ENCODE measurements at places on chromosomes 3 and 15. TPM values are rescaled to one million over a fixed set of nuclear protein-coding genes. Genes with fewer than 3 reads are reported as not detected.
A peak's percentile ranks its signal among the peaks of the same experiment; 100 is the strongest.

The SCG5 gene
- 9.2 TPM for total RNA-seq

The LRRC49 gene
- 18.5 TPM for total RNA-seq

The XCR1 gene
- total RNA-seq, result not detected

The HIGD2B gene
- total RNA-seq, result not detected

The RAD51 gene
- 9.2 TPM for total RNA-seq

The TEX55 gene
- not detected for total RNA-seq

The CACNA2D3 gene
- 2.5 TPM for total RNA-seq

DNA sequence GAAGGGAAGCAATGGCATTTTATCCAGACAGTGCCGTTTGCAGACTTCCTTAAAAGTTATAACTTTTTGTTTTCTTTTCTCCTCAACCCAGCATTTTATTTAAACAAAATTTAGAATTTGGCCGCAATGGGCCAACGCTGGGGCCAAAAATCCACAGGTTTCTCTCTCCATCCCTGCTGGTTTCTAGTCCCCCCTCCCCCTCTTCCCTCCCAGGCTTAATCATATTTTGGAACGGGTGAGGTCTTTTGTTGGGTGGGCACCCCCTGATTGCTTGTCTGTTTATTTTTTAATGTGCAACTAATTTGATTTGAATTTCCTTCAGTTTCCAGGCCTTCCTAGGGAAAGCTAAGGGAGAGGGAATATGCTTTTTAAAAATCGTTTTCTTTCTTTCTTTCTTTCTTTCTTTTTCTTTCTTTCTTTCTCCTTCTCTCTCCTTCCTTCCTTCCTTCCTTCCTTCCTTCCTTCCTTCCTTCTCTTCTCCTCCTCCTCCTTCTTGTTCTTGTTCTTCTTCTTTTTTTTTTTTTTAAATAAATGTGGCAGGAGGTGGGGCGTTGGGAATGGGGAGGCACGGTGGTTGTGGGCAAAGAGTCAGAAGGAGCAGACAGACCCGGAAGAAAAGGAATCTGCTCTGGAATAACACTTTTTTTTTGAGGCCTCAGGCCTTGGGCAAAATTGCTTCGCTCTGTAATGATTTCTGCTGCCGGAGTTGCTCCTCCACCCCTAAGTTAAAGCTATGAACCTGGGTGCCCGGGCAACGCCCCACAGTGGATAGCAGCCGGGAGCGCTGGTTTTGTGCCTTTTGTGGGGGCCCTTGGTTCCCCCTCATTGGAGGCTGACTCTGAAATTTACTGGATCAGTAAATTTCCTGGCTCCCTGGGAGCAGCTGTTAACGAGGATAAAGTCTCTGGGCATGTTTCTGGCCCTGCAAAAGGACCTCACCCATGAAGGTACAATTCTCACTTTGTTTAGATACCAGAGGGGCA, 1.9 kb downstream of the FNDC3B start:
- DNase-seq, result peak; percentile 74

- no peak for DNase-seq
Measured at GRCh38 chr15:101498717-101499480, 9.4 kb upstream of the PCSK6 start.

DNA sequence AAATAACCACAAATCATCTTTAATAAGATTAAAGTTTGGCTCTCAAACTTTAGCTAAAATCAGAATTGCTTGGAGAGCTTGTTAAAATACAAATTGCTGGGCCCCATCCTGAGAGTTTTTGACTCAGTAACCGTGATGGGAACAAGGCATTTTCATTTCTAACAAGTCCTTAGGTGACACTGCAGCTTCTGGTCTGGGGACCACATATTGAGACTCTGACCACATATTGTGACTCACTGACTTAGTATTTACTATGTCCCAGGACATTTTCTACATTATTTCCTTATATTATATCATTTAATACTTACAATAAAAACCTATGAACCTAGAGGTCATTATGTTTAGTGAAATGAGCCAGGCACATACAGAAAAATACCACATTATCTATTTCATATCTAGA, 164.5 kb downstream of the ZMAT3 start:
- DNase-seq, result no peak

DNA sequence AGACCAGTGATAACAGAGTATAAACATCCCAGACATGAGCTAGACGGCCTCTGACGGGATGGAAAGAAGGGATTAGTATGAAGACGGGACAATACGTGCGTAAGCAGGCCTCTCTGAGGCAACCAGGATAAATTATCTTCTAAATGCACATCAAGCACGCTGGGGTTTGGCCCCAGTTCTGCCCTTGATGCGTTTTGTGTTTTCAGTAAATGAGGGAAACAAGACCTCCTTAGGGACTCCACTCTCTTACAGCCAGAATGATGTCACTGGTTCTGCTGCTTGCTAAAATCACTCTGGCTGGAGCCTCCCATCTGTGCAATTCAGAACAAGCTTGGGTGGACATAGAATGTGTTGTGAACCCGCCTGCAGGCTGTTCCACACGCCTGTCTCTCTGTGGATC, 156.0 kb upstream of the MCTP2 start:
- peak; percentile 92 for DNase-seq

DNA sequence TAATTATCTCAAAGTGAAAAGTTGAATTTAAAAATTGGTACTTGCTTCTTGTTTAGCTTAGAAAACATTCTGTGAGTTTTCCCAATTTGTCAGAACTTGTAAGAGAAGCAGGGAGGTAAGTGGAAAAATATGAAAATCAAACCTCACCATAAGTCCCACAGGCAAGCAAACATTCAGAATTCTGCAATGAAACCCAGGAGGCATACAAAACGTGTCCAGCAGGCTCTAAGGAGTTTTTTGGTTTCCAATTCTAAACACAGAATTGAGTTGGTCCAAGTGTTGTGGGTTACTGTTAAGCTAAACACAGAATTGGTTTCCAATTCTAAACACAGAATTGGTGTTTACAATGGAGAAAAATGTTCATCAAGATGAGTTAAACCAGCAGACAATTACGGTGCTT, 27.1 kb upstream of the ACKR4 start:
- DNase-seq, result peak; percentile 45

GRCh38 chr3:89340408-89340807, 233.0 kb downstream of the EPHA3 start:
- DNase-seq, result peak; percentile 57

- DNase-seq, result peak; percentile 57
Measured at GRCh38 chr15:29676961-29677402, 145.3 kb downstream of the TJP1 start.

GRCh38 chr3:172635588-172635987, 75.3 kb downstream of the NCEH1 start:
- no peak for DNase-seq

DNA sequence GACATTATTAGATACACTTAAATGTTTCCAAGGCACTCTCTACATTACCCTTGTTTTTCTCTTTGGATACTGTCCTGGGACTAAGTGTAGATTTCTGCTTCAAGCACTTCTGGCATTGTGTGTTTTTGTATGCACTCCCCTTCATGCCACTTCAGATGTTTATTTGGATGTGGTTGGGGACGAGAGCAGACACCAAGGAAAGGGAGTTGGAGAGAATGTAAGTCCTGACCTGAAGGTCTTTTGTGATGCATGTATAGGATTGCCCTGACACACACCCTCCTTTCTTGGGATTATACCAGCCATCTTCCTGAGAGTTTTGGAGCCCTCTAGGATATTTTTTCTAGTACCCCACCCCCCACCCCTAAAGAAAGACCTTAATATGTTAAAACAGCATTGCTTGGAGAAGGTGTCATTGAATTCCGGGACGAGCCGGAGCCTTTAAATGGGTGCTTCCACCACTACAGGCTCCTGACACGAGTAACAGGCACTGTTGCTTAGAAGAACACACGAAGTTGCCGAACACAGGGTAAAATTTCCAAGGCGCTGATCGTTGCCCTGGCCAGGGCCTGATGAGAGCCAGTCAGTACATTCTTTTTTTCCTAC, 22.7 kb downstream of the PSMD6 start:
- no peak for DNase-seq

- no peak for DNase-seq
Measured at GRCh38 chr3:157128771-157129681, 30.9 kb downstream of the CCNL1 start.

DNA sequence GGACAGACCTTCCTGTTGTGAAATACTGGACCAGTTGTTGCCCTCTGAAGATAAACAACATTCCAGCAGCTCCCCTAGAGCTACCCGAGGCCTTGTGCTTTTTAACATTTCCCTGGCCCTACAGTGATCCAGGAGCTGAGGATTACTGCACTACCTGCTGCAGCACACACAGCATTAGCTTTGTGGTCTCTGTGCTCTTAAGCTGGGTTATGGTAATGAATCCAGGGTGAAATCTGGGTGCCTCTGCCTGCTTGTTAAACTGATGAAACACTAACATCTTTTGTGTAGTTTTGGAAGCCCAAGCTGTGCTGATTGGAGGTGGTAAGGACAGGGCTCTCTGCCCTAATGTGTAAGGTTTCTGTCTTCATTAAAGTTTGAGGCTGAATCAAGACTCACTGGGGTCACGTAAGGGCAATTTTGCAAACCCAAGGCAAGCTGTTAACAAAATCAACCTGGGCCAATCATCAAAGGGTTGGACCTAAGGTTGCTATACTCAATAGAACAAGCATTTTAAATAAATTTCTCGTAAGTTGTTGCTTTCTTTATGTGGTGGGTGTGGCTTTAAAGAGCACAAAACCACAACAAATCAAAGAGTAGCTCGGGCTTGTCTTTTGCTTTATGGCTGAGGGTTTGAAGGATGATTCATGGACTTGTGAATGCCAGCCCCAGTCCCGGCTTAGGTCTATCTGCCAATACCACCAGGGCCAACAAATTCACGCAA, 183.9 kb downstream of the TPRG1 start:
- DNase-seq, result peak; percentile 32

DNA sequence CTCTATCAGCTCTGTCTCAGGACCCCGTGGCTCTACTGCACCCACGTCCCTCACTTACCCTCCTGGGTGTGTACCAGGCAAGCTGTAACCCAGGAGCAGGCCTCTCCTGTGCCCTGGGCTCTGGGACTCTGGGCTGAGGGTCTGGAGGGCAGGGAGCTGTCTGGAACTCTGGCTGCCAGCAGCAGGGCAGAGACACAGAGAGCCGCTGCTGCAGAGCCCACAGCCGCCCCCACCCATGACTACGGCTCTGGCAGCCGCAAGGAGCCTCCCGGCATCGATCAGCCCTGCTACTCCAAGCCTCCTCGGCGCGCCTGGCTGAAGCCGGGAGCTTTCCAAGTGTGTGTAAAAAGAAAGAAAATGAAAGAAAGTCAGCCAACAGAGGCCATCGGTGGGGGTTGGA, 103.7 kb upstream of the ATP2B2 start:
- DNase-seq, result no peak

DNA sequence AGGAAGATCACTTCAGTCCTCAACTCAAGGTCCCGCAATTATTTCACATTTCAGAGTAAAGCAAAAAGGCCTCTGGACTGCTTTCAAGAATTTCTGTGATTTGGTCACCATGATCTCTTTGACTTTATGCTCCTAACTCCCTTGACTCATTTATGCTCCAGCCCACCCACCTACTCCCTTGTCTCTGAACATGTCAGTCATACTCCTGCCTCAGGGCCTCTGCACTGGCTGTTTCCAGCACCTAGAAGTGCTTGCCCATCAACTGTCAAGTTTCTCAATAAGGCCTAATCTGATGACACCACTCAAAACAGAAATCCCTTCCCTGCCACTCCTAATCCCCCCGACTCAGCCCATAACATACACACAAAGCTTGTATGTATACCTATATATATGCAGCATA, 36.1 kb upstream of the CSPG5 start:
- no peak for DNase-seq

GRCh38 chr15:101694261-101694660, 30.0 kb downstream of the TARS3 start:
- DNase-seq, result no peak

DNA sequence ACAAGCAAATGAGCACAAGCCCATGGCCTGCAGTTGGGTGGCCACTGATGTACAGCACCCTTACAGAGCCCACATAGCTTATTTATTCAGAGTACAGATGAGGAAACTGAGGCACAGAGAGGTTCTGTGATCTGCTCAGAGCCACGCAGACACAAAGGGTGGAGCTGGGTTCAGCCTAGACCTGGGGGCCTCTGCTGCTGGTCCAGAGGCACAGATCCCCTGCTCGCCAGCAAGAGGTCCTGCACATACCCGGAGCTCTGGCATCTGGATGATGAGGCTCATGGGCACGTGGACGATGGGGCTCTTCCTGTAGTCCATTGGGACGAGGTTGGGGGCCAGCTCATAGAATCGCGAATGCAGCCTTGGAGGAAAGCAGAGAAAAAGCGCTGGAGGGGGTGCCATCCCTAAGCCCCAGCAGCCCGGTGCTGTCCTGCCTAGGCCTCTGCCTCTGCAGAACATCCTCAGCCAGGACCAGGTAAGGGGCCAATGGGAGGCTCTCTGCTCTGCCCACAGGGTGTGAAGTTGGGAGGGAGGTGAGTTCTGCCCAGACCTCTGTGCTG, 18.6 kb downstream of the SH2D7 start:
- no peak for DNase-seq

DNA sequence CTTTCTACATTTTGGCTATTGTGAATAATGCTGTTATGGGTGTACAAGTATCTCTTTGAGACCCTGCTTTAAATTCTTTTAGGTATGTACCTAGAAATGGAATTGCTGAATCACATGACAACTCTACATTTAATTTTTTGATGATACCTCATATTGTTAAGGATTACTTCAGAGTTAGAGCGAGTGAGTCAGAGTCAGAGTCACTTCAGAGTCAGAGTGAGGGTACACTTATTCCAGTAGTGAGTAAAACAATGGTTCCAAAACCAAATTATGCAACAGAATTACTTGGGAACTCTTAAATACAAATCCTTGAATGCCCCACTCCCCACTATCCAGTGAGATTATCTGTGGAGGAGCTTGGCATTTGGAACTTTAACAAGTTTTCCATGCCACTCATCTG, 50.3 kb upstream of the SNRK start:
- no peak for DNase-seq

- DNase-seq, result peak; percentile 60
Measured at GRCh38 chr3:172622916-172623700, 87.8 kb downstream of the NCEH1 start.

GRCh38 chr15:95291898-95292472, 1038.5 kb upstream of the NR2F2 start:
- DNase-seq, result peak; percentile 72

DNA sequence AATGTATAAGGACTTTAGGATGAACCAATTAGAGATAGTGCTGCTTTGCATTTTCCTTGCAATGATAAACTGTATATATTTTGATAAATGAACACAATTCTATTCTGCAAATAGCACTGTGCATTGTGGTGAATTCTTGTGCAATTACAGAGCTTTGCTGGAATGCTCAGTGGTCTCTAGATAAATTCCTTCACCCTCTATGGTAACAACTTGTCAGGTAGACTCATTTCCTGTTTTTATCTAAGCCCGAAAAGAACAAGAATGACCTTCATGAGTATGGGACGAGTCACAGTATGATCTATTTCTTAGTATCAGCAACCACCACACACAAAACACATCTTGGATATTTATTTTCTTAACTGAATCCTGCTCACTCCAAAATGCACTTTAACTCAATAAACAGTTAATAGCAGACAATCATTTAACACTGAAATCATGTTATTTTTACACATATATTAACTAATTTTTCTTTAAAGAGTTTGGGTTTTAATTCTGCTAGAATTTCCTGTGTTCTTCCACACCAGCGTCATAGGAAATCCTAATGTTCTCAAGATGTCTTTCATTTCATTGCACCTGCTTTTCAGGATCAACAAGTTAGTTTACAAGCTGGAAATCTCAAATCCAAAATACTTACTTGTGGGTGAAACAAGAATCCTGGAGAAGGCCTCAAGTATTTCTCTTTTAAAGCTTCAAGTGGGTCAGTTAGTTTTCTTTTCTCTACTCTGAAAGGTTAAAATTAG, 551.2 kb downstream of the MECOM start:
- no peak for DNase-seq

GRCh38 chr15:69815793-69816192, 281.9 kb downstream of the TLE3 start:
- peak; percentile 52 for DNase-seq
